HCT116 (cell line): ENCODE measurements at places on chromosomes 11 and 22.

DNA sequence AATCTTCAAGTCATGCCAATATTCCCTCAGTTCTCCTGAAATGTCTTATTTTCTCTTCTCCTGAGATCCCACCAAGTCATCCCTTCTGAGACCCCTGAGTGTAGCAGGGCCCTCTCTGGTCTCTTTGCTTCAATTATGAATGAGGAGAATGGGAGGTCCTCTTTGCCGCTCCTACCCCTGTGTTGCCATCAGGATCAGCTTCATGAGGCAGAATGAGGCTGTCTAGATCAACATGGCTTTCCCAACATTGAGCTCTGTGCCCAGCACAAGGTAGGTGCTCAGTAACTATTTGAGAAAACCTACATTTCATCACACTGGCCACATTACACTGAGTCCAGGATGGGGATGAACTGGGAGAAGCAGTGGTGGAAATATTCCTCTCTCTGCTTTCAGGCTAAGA, 107.2 kb downstream of the ZNF280B start:
- DNase-seq, result no peak
- no peak overlapping the region for H3K27ac ChIP-seq
- H3K4me1 ChIP-seq, result peaks cover 13% of the 10 kb centered on the region; the same call in 1 of the 2 replicates
- H3K36me3 ChIP-seq, result no peaks in the 10 kb centered on the region
- no peak overlapping the region for H3K4me3 ChIP-seq

DNA sequence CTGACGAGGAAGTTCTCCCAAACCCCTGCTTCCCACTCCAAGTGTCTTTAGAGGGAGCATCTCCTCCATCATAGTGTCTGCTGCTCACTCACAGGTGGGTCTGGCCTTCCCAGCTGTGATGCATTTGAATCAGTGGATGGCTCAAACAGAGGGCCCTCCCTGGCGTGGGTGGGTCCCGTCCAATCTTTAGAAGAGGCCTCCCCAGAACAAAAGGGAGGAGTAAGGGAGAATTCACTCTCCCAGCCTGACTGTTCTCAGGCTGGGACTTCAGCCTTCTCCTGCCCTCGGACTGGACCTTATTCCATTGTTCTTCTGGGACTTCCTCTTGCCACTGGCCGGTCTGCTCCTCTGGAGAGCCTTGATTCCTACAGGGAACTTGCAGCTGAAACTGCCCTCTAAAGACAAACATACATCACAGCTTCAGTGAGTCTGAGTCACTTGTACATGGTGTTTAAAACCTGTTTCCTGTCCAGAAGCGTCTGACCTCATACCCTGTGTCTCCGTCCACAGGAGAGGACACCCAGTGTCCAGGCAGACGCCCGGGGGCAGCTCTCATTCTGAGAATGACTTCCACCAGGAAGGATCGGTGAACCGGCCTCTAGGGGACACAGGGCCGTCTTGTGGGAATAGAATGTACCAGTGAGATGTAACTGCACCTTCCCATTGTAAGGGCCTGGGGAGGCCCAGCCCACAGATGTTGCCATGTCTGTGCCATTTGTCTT, 234.7 kb downstream of the BRD1 start:
- H3K27ac ChIP-seq, result no peak overlapping the region
- DNase-seq, result no peak
- no peak overlapping the region for H3K4me3 ChIP-seq
- H3K4me1 ChIP-seq, result no peaks in the 10 kb centered on the region
- no peaks in the 10 kb centered on the region for H3K27me3 ChIP-seq

- H3K4me3 ChIP-seq, result no peak overlapping the region
- H3K4me1 ChIP-seq, result no peaks in the 10 kb centered on the region
Observed at GRCh38 chr22:21444701-21445436, 22.3 kb upstream of the TMEM191C start.

GRCh38 chr11:89458716-89459115, 32.5 kb downstream of the NOX4 start:
- H3K4me1 ChIP-seq, result no peaks in the 10 kb centered on the region
- no peak for DNase-seq

DNA sequence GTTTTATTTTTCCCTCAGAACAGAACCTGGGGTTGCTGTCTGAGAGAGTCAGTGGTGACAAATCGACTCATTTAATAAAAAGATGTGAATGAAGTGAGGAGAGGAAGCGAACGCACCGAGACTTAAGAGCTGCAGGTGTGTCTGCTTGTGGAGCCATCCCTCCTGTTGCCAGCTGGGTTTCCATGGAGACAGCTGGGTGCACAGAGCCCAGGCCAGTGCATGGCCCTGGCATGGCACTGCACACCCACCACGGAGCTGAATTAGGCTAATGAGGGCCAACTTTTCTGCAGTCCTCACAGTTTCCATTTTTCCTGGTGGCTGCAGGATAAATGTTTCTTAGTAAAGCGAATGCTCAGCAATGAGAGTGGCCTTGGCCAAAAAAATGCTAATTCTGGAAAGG, 750.2 kb downstream of the OPCML start:
- DNase-seq, result no peak
- no peaks in the 10 kb centered on the region for H3K36me3 ChIP-seq
- no peak overlapping the region for H3K4me3 ChIP-seq
